Anterior cingulate cortex (tissue), 58 donors: ENCODE measurements at places on chromosomes 5 and 9.
A peak's percentile ranks its signal among the peaks of the same experiment; 100 is the strongest.

DNA sequence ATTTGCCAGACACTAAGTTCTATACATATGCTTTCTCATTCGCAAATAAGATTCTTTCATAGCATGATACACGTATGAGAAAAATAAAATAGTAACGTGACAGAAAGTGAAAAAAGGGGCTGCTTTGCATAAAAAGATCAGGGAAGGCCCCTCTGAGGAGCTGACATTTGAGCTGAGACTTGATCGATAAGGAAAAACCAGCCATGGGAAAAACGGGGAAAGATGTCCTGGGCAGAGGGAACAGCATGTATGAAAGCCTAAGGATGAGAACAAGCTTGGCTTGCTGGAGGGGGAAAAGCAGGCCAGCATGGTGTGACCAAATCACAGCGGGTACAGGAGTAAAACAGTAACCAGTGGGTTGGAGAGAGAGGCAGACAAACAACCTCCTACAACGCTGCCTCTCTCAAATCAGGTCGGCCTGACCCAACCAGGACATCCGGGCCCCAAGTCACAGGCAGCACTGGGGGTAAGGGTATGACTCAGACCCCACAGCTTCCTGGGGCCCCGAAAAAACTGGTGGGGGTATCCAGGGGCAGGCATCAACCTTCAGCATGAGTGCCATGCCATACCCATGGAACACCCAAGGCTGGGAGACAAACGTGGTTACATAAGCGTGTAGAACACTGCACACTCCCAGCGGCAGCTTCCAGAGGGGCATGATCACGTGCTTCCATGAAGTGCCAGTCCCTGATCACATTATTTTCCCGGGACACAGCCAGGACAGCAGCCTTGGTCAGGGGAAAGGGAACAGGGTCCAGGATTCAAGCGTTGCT is 2.2 kb downstream of the TNIP1 start:
- no peak for DNase-seq

- DNase-seq, result no peak
These were observed 39.1 kb downstream of the WHRN start for GRCh38 chr9:114465906-114466900.

GRCh38 chr9:95031711-95032461 is 285.6 kb downstream of the FANCC start:
- no peak for DNase-seq

- DNase-seq, result no peak
These were observed 9.3 kb upstream of the CCL21 start for GRCh38 chr9:34719021-34719768.

DNA sequence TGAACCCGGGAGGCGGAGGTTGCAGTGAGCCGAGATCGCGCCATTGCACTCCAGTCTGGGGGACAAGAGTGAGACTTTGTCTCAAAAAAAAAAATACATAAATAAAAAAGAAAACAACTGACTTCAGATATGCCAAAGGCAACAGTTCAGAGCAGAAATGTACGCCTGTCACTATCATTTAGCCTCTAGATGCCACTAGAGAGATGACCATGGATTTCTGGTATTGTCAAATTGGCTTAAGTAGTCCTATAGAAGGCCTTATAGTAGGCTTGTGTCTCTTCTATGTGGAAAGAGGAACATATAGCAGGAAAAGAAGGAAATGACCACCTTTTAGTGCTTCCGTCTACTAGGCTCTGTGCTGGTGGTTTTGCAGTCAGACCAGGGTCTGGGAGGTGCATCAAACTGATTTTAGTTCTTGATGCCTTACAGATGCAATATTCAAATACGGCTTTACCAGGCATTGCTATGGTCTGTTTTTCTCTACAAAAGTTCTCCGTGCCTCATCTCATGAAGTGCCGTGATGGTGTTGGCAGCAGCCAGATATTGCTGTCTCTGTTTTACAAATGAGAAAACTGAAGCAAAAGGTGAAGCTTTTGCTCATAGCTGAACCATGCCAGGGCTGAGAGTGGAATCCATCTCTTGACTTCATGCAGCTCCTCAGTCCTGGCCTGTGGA is 17.2 kb downstream of the AGXT2 start:
- no peak for DNase-seq

GRCh38 chr5:81749192-81749560 is 1.7 kb downstream of the SSBP2 start:
- no peak for DNase-seq

DNA sequence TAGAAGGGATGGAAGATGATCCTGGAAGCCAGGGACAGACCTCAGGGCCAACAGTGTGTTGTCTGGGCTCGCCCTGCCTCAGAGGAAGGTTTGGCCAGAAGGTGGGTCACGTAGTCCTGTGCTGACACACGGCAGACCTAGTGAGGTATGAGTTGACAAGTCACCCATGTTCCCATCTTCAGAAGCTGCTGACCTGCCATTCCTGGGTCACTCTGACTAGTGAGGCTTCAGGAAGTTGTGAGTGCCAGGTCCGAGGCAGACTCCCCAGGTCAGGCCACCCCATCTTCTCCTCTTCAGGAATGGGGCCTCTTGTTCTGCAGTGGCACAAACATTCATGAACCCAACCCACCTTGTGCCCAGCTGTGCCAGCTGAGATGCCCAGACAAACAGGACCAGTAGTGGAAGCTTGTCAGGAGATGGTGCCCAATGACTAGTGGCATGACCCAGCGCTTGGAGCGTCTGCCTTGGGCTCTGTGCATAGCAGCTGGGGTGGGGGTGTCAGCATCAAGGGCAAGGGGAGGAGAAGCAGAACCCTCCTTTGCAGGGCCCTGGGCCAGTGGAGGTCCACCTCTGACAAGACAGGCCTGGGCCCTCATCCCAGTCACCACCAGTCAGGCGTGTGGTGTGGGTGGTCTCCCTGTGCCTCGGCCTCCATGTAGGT is 16.8 kb upstream of the ANGPTL2 start:
- no peak for DNase-seq

GRCh38 chr5:16693879-16694278 is 77.1 kb upstream of the RETREG1 start:
- DNase-seq, result no peak

- no peak for DNase-seq
These were observed 15.8 kb upstream of the KIF4B start for GRCh38 chr5:154997746-154998145.

- no peak for DNase-seq
These were observed 27.3 kb upstream of the SHB start for GRCh38 chr9:38096238-38096805.

DNA sequence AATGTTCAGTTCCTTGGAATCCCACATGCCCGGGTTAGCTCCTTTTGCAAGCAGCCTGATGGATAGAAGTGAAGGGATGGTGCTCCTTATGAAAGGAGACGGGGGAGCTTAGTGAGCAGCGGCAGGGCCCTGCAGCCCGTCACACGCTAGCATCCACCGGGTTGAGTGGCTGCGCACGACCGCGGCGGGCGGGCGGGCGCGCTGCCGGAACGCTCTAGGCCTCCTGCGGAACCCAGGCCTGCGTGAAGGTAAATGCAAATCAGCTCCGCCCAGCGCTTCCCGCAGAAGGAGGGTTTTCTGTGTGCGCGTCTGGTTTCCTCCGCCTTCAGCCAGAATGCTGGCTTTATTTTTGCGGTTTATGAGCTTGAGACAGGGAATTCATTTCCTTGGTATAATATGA is 19.8 kb downstream of the IL12B start:
- no peak for DNase-seq

DNA sequence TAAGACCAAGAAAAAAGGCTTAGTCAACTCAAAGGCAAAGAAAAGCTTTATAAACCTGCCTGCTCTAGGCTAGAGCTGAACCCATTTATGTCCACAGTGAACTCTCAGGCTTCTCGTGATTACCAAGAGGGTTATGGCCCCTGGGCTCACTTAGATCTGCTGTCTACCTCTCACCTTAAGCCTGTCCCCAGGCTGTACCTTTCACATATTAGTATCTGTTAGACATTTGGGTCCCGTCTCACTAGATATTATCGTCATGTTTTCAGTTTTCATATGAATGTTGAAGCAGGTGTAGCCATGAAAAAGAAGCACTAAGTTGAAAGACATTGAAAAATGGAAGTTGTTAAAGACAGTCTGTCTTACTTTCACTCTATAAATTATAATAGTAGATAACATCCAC is 75.2 kb upstream of the COX7C start:
- DNase-seq, result no peak

DNA sequence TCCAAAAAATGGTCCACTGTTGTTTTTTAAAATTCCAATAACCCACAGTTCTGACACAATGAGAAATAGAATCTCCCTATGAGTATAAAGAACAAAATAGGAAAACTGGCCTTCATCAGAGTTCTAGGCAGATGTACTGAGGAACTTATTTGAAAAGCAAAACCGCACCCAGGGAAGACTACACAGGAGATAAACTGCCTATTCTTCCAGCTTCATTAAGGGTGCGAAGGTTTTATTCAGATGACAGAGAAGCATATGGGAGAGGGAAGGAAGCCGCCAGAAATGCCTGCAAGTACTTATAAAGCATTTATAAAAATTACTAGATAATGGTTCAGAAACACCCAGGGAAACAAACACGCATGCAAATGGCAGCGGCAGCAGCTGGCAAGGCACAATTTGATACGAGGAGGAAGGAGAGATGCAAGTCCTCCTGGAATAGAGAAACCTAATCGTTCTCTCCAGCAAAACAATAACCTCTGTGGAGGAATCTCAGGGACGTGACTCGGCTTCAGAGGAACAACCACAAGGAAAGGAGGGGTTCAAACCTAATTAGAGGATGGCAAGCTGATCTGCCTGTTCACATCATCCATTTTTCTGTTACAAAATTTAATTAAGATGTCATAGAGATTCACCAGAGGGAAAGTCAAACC is 9.0 kb downstream of the TTLL11 start:
- DNase-seq, result no peak

DNA sequence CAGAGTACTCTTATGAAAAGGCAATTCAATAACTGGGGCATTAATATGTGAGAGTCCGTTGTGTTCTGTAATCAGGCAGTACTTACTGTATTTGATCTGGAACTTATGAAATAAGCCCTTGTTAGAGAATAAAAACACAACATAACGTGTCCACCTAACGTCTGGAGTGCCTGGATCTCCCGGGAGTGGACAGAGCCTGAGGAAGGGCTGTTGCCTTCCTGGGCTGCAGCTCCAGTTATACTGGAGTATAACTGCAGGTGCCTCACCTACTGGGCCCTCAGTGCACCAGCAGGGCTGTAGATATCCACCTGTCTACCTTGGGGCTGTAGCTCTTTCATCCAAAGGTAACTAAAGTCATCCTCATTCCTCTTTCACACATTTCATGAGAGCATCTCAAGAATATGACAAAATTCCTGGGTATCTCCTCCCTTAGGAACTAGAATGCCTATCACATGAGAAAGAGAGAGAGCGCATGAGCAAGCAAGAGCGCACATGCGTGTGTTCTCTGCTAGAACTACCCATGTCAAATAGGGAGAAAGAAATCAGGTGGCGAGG is 200.1 kb downstream of the GAPVD1 start:
- no peak for DNase-seq

DNA sequence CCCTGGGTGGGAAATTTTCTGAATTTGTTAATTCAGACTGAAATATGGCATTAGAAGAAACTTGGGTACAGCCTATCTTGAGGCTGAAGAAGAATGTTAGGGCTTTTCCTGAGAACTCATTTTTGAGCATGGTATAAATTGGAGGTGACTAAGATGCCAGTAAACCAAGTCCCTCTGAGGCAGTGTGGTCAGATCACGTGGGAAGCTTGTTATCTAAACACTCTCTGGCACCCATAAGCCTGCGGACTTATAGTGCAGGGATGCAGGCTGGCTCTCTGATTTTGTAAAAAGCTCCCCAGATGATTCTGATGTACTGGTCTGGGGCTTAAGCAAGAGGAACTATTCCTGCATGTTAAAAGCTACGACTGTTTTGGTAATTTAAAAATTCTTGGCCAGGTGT is 34.3 kb downstream of the MTMR12 start:
- no peak for DNase-seq

GRCh38 chr9:134293611-134294152 is 32.6 kb upstream of the RXRA start:
- peak; percentile 36 for DNase-seq

GRCh38 chr5:119355685-119356611 is at the start of gene TNFAIP8:
TSS of gene TNFAIP8 (plus strand) at chr5:119356019. CDS start at chr5:119356091, 72 bp downstream.
- peak; percentile 9 for DNase-seq

- DNase-seq, result peak; percentile 77
These were observed 1.3 kb upstream of the NFIB start for GRCh38 chr9:14314929-14315874.

DNA sequence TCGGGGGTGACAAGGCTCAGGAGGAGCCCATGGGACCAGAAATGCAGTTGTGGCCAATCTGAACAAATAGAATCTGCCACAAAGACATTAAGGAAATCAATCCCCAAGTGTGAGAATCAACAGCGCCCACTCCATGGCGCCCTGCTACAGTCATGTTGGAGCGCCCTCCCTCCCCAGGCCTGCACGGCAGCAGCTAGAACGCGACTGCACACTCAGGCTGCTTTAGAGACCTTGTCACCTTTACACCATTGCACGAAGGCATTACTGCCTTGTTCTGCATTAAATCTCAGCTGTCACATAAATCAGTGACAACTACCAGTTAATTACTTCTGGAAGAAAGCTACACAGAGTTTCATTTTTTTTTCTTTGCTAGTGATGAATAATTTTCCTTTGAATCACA is 98.7 kb upstream of the SPIN1 start:
- DNase-seq, result no peak

DNA sequence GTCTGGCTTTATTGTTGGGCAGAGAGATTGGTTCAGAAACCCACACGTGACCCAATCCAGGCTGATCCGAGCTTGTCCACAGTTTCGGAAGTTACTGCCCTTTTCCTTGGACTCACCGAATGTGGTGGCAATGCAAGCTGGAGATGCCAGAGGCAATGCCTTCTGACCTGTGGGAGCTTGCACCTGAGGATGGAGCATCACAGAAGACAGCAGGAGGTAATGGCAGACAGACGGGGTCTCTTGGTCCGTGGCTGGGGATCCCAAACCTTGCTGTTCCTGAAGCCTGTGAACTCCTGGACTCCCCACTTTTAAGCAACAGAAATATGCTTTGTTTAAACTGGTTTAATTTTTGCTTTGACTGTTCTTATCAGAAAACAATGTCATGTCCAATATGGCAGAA is 265.2 kb upstream of the IRX1 start:
- no peak for DNase-seq

DNA sequence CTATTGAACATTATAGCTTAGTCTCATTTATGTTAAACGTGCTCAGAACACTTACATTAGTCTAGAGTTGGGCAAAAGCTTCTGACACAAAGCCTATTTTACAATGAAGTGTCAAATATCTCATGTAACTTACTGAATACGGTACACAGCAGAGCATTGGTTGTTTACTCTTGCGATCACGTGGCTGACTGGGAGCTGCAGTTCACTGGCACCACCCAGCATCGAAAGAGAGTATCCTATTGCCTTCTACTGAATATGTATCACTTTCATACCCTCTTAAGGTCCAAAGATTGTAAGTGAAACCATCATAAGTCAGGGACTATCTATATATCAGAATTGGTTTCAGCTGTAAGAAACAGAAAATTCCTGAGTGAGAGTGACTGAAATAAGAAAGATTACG is 42.6 kb upstream of the OSMR start:
- DNase-seq, result no peak
